ENCODE measurements at places on chromosomes 4 and X. TPM values are rescaled to one million over a fixed set of nuclear protein-coding genes. Genes with fewer than 3 reads are reported as not detected.

- DNase-seq = no peak
Measured at GRCh38 chr4:129231945-129232588, 136.1 kb downstream of the C4orf33 start.

GRCh38 chr4:69054578-69055200 lies 41.6 kb upstream of the UGT2B7 start:
- DNase-seq = peak; percentile 94

GRCh38 chr4:90660672-90661071 lies 533.5 kb downstream of the CCSER1 start:
- no peak for DNase-seq

ANK2 gene
- total RNA-seq = 11.5 TPM

- DNase-seq = peak; percentile 98
Measured at GRCh38 chr4:142549726-142550463, 296.2 kb downstream of the INPP4B start.

- DNase-seq = peak; percentile 67
Measured at GRCh38 chr4:29553846-29554245, 1166.3 kb upstream of the PCDH7 start.

GRCh38 chr4:110294165-110294564 lies 95.8 kb upstream of the ELOVL6 start:
- DNase-seq = no peak

GRCh38 chr4:156362581-156362980 lies 408.9 kb upstream of the CTSO start:
- peak; percentile 89 for DNase-seq

- peak; percentile 15 for DNase-seq
Measured at GRCh38 chr4:87499403-87500091, 29.6 kb downstream of the SPARCL1 start.

GRCh38 chr4:125522992-125523391 lies 208.2 kb downstream of the FAT4 start:
- DNase-seq = peak; percentile 17

UGT2B7 gene
- 137 TPM for total RNA-seq

CT55 gene
- total RNA-seq = not detected

DNA sequence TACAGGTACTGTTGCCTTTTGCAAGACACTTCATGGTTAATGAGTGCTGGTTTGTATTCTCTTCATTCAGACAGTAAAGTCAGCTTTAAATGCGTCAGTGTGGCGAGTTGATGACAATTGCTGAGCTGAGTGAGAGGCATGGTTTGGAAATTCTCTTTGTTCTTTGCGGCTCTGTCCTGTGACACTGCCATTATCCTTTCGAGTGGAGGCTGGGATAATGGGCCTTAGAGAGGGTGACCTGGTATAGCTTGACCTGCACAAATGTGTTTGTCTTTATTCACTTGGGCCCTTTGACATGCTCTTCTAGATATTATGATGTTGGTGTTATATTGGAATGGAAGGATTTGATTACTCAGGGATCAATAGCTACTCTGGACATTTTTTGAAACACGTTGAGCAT lies 208.5 kb upstream of the FAT1 start:
- no peak for DNase-seq

DNA sequence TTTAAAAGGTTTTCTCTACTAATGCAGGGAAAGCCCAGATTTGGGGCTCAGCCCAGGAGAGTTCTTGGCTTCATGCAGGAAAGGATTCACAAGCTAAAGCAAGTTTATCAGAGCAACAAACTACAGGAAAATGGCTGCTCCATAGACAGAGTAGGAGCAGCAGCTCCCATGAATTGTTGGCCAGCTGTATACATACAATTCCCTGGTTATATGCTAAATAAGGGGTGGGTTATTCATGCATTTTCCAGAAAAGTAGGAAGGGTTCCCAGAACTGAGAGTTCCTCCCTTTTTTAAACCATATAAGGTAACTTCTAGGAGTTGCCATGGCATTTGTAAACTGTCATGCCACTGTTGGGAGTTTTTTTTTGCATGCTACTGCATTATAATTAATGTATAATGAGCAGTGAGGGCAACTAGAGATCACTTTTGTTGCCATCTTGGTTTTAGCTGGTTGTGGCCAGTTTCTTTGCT lies 2.6 kb downstream of the C4orf33 start:
- DNase-seq = peak; percentile 6

GRCh38 chr4:156929386-156930105 lies 42.1 kb downstream of the PDGFC start:
- DNase-seq = no peak

CENPVL1 gene
- not detected for total RNA-seq

DNA sequence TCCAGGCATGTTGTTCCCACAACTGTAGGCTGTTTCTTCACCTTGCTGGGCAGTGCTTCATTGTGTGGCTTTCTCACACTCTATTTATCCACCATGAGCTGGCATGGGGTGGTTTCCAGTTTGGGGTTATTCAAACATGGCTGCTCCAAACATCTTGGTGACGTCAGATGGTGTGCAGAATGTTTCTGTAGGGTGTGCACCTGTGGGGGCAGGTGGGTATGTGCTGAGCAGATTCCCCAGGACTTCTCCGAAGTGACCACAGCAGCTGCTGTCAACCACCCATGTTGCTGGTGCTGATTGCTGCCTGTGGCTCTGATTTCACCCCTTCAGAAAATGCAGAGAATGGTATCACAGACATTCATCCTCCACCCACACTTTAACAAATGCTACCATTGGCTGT lies 5.0 kb upstream of the PSAPL1 start:
- DNase-seq = no peak

Measured in renal cortical epithelial cell (primary cell).